ENCODE measurements at places on chromosomes 1 and 21.

DNA sequence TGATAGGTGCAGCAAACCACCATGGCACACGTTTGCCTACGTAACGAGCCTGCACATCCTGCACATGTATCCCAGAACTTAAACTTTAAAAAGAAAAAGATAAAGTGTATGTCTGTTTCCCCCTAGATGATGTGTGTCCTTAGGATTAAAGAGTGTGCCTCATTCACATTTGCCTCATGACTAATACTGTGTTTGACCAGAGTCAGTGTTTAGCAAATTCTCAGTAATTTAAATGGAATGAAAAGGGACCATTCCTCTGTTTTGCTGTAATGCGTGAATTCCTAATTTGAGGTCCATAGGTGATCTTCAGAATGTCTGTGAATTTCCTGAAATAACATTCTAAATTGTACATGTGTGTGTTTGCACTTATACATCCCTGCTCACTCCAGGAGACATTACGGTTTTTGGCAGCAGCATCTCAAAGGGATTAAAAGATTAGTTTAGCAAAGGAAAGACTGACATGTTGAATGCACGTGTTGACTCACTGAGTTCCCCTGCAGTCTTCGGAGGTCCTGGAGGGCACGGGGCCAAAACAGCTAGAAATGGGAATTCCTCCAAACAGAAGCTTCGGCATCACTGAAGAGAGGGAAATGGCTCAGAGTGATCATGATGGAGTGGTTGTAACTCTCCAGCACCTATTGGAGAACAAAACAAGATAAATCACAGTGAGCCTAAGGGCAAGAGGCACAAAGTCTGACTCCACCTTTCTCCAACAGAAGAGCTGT is 19.1 kb upstream of the SLC35F3 start:
- DNase-seq = no peak

- no peak for DNase-seq
These were observed 58.0 kb downstream of the LGR6 start for GRCh38 chr1:202251424-202252256.

- DNase-seq = no peak
These were observed at the start of gene PLEKHN1 for GRCh38 chr1:966135-966703. TSS of gene PLEKHN1 (plus strand) at chr1:966482. CDS start at chr1:966532, 50 bp downstream.

GRCh38 chr1:91505086-91505485 is 4.4 kb downstream of the CDC7 start:
- DNase-seq = no peak

- no peak for DNase-seq
These were observed 26.6 kb downstream of the RGS21 start for GRCh38 chr1:192343344-192343743.

DNA sequence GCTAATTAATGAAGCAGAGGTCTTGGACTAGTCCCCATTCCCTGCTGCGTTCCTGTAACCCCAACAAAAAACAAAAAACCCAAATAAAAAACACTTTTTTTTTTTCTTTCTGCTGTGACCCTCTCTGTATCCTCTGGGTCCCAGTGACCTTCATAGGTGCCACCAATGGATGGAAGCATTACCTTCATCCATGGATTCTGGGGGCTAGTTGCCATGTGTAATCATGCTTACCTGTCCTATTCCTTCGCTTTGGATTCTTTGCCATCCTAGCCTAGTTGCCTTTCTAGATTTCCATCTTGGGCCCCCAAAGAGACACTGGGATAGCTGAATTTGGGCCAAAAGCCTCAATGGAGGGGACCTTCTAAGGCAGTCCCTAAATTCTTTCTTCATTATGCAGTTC is 1208.7 kb downstream of the BRINP3 start:
- DNase-seq = no peak

- no peak for DNase-seq
These were observed 21.9 kb upstream of the LSM10 start for GRCh38 chr1:36419569-36419968.

- DNase-seq = no peak
These were observed 3.2 kb downstream of the HAO2 start for GRCh38 chr1:119371815-119372214.

DNA sequence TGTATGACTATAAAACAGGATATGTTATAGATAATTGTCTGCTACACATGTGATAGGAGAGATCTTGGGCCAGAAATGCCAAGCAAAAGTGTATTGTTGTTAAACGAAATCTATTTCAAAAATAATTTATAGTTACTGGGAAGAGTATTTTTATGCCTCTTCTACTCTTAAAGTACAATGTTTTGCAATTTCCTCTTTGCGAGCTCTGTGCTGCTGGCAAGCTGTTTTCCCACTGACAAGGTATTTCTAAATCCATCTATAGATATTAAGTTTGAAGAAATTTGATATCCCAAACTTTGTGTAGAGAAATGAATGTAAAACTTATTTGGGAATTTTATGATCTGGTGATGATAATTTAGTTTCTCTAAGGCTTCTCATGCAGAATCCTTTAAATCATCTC is 63.3 kb upstream of the PTGFR start:
- DNase-seq = no peak

- no peak for DNase-seq
These were observed 237.9 kb downstream of the HLX start for GRCh38 chr1:221117133-221117532.
